ENCODE measurements at places on chromosomes 4 and X.

GRCh38 chrX:154051201-154051810 lies 31.6 kb upstream of the IRAK1 start:
- DNase-seq, result peak; percentile 33

GRCh38 chrX:40439625-40440532 lies 140.9 kb upstream of the ATP6AP2 start:
- no peak for DNase-seq

- DNase-seq, result no peak
Observed at GRCh38 chr4:43233321-43233720, 340.8 kb downstream of the GRXCR1 start.

GRCh38 chr4:145521282-145521681 lies 39.6 kb downstream of the SMAD1 start:
- DNase-seq, result no peak

DNA sequence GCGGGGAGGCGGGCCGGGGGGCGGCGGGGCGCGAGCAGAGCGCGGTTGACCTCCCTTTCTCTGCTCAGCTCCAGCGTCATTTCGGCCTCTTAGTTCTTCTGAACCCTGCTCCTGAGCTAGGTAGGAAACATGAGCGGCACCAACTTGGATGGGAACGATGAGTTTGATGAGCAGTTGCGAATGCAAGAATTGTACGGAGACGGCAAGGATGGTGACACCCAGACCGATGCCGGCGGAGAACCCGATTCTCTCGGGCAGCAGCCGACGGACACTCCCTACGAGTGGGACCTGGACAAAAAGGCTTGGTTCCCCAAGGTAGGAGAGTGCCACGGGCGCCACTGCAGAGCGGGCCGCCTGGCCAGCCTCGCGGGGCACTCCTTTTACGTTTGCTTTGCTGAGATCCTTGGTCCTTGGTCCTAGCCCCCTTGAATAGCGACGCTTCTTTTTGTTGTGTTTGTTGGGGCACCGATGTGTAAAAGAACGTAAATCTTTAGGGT lies at the start of gene HTATSF1:
Gene HTATSF1 (plus strand): TSS at position 37 of the 497 bp plus-strand sequence. CDS start 93 bp downstream, at position 130.
- DNase-seq, result no peak

- no peak for DNase-seq
Observed at GRCh38 chr4:36502350-36502749, 220.9 kb downstream of the DTHD1 start.

DNA sequence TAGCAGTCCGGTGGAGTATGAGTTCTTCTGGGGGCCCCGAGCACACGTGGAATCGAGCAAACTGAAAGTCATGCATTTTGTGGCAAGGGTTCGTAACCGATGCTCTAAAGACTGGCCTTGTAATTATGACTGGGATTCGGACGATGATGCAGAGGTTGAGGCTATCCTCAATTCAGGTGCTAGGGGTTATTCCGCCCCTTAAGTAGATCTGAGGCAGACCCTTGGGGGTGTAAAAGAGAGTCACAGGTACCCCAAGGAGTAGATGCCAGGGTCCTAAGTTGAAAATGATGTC lies 852 bp downstream of the MAGEH1 start:
- no peak for DNase-seq

- no peak for DNase-seq
Observed at GRCh38 chrX:54794028-54794427, 4.0 kb downstream of the ITIH6 start.

All from stimulated activated effector memory CD8-positive, alpha-beta T cell treated with anti-CD3 and anti-CD28 coated beads, Interleukin-12 subunit alpha, Interleukin-12 subunit beta, amount 100 ng/mL, for 72 hours (primary cell).